ENCODE measurements at places on chromosomes 12 and 14. TPM values are rescaled to one million over a fixed set of nuclear protein-coding genes. Genes with fewer than 3 reads are reported as not detected.

DNA sequence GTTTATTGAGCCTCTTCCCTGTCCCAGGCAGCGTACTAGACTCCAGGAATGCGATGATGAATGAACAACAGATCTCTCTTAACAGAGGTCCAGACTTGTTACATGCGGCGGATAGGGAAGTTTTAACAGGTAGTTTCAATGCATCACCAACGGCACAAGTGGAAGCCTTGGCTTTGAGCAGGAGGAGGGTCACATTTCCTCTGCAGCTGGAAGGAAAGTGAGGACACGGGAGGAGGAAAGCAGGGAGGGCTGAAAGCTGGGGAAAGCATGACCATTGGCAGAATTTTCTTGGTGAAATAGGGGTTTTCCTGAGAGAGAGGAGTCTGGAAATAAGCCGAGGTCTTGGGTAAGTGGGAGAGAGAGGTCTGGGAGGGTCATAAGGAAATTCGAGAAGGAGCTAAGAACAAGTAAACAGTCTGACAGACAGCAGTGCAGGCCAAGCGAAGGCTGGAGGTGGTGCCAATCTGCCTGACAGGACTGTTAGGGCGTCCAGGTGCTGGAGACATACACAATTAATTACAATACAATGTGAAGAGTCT lies 15.4 kb downstream of the BHLHE41 start:
- no peaks in the 10 kb centered on the region for H3K4me1 ChIP-seq
- peak; percentile 79 for DNase-seq
- no peak overlapping the region for H3K4me3 ChIP-seq
- H3K27me3 ChIP-seq, result no peaks in the 10 kb centered on the region
- H3K27ac ChIP-seq, result peak overlapping the region; percentile 23

The ACSM4 gene
- total RNA-seq, result not detected

DNA sequence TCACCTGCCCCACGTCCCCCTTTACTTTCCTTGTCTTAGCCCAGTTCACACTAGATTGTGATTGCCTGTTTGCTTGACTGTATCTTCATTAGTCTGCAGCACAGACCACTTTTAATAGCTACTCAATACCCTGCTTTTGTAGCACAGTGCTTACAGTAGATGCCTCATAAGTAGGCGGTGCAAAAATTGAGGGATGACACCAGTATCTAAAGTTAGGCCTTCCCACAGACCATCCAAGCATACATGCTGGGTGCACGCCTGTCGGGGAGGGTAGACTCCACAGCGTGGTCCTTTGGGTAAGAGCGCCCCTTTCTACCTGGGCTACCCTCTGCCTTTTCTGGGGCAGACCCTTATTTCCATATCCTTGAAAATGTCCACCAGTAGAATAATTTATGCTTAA lies 140.8 kb downstream of the GCH1 start:
- DNase-seq, result no peak
- H3K4me1 ChIP-seq, result no peaks in the 10 kb centered on the region
- no peak overlapping the region for H3K4me3 ChIP-seq
- peaks cover 81% of the 10 kb centered on the region for H3K36me3 ChIP-seq
- H3K27ac ChIP-seq, result no peak overlapping the region

DNA sequence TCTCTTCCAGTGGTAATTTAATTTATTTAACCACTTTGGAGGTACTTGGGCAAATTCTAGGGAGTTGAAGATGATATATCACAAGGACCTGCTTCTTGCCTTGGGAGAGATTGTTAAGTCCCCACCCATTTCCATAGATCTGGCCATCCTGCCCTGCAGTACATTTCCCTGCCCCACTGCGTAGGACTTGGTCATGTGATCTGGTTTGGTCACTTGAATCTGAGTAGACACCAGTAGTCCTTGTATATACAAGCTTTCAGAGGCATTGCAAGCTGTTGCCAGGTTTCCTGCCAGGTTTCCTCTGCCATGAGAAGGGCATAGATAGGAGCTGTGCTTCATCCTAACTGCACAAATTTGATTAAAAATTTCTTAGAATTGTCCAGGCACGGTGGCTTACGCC lies 200.0 kb downstream of the ADAMTS20 start:
- no peak overlapping the region for H3K4me3 ChIP-seq
- no peak overlapping the region for H3K27ac ChIP-seq
- no peaks in the 10 kb centered on the region for H3K4me1 ChIP-seq
- no peak for DNase-seq

GRCh38 chr12:21801522-21802288 lies 27.2 kb upstream of the KCNJ8 start:
- DNase-seq, result no peak
- H3K36me3 ChIP-seq, result no peaks in the 10 kb centered on the region
- H3K27ac ChIP-seq, result no peak overlapping the region
- no peaks in the 10 kb centered on the region for H3K27me3 ChIP-seq
- H3K4me1 ChIP-seq, result no peaks in the 10 kb centered on the region

GRCh38 chr14:105070760-105071137 lies 5.5 kb upstream of the GPR132 start:
- no peaks in the 10 kb centered on the region for H3K36me3 ChIP-seq
- peaks cover 6% of the 10 kb centered on the region for H3K4me1 ChIP-seq
- H3K27me3 ChIP-seq, result peaks cover 17% of the 10 kb centered on the region
- no peak for DNase-seq

DNA sequence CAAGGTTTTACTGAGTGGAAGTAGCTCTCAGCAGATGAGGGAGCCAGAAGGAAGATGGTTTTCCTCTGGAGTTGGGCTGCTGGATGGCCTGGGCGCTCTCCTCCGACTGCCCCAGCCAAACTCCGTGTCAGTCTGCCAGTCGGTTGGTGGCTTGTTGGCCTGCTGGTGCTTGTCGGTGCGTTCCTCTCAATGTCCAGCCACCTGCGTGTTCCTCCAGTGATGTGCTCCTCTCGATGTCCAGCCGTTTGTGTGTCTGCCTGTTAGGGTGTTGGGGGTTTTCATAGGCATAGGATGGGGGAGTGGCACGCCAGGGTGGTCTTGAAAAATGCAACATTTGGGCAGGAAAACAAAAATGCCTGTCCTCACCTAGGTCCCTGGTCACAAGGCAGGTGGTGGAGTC lies 37.0 kb upstream of the LDHB start:
- no peaks in the 10 kb centered on the region for H3K27me3 ChIP-seq
- no peak for DNase-seq
- H3K27ac ChIP-seq, result no peak overlapping the region

The ALDH1L2 gene
- total RNA-seq, result 4.6 TPM

GRCh38 chr12:41536813-41537490 lies 348.8 kb downstream of the PDZRN4 start:
- no peaks in the 10 kb centered on the region for H3K4me1 ChIP-seq
- H3K27ac ChIP-seq, result no peak overlapping the region
- H3K4me3 ChIP-seq, result no peak overlapping the region
- DNase-seq, result no peak

The ADAM21 gene
- not detected for total RNA-seq

The PTPN21 gene
- total RNA-seq, result 15.3 TPM

DNA sequence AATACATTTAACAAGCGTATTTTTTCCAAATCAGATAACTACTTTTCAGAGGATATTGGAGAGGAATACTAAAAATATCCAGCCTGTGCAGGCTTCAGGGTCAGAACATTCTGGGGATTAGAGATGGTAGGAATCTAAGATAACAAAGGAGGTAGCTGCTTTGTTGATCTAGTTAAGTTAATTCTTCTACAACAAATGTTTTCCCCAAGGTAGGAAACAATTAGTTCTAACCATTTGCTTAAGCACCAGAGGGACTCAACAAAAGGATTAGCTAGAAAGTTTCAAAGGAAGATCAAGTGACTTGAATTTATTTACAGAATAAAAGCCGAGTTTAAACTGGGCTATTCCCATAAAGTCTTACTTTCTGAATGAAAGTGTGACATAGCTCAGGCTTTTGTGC lies 524.2 kb downstream of the TMTC2 start:
- no peak for DNase-seq
- H3K27ac ChIP-seq, result no peak overlapping the region
- H3K36me3 ChIP-seq, result no peaks in the 10 kb centered on the region
- no peaks in the 10 kb centered on the region for H3K4me1 ChIP-seq
- H3K27me3 ChIP-seq, result no peaks in the 10 kb centered on the region
- H3K4me3 ChIP-seq, result no peak overlapping the region

DNA sequence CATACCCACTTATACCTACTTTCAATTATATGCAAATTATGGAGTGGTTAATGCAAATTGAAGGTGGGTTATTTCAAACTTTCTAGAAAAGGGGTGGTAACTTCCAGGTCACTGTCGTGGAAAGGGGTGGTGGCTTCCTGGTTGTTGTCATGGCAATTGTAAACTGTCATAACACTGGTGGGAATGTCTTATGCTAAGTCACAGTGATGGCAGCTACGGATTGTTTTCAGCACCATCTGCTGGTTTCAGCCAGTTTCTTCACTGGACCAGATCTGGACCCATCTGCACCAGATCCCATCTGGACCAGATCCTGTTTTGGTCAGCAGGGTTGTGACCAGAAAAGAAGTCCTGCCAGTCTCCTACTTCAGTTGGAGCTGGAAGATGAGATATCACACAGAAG lies 1469.3 kb downstream of the AACS start:
- no peaks in the 10 kb centered on the region for H3K27me3 ChIP-seq
- DNase-seq, result no peak
- H3K27ac ChIP-seq, result no peak overlapping the region
- no peaks in the 10 kb centered on the region for H3K4me1 ChIP-seq

- no peak for DNase-seq
- H3K27me3 ChIP-seq, result no peaks in the 10 kb centered on the region
- no peak overlapping the region for H3K4me3 ChIP-seq
Measured at GRCh38 chr12:92938018-92938417, 8.9 kb upstream of the EEA1 start.

DNA sequence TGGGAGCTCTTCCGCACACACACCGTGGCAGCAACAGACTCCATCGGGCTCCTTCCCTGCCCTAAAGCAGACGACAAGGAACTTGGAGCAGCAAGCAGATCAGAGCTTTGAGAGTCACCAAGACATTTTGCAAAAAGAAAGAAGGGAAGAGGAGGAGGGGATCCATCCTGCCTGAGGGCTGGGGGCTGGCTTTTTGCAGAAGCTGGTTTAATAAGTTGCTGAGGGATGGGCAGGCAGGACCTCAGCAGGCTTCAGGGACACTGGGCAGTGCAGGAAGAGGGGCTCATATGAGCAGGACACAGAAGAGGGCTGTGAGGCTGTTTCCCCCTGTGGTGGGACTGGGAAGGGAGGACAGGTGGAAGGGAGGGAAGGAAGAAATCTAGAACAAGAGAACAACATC lies 133.4 kb upstream of the GSC start:
- no peaks in the 10 kb centered on the region for H3K4me1 ChIP-seq
- H3K36me3 ChIP-seq, result no peaks in the 10 kb centered on the region
- H3K27me3 ChIP-seq, result no peaks in the 10 kb centered on the region
- no peak overlapping the region for H3K27ac ChIP-seq
- H3K4me3 ChIP-seq, result no peak overlapping the region
- peak; percentile 34 for DNase-seq

The GDF3 gene
- total RNA-seq, result not detected

GRCh38 chr12:7834701-7835100 lies 38.0 kb downstream of the SLC2A14 start:
- no peaks in the 10 kb centered on the region for H3K27me3 ChIP-seq
- H3K4me3 ChIP-seq, result no peak overlapping the region
- no peaks in the 10 kb centered on the region for H3K36me3 ChIP-seq
- no peaks in the 10 kb centered on the region for H3K4me1 ChIP-seq

DNA sequence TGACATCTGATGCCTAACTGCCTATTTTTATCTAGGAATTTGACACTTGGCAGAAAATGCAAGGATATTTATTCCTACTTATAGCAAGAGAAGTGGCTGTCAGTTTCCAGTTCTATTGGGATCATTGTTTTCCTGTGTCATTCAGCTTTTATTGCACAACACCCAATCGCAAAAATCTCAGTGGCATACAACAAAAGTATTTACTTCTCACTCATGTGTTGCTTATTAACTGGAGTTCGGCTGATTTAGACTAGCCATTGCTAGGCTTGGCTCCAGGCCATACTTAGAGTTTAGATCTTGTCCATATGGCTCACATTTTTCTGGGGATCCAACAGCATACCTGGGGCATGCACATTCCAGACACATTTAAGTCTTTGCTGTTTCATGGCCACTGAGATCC lies 218.6 kb upstream of the SYT1 start:
- no peak overlapping the region for H3K4me3 ChIP-seq
- no peaks in the 10 kb centered on the region for H3K36me3 ChIP-seq
- no peak for DNase-seq

The C1RL gene
- total RNA-seq, result 82.6 TPM

The NEUROD4 gene
- total RNA-seq, result not detected

The FAR2 gene
- total RNA-seq, result 11.1 TPM

The COL2A1 gene
- not detected for total RNA-seq

- no peak overlapping the region for H3K27ac ChIP-seq
- no peaks in the 10 kb centered on the region for H3K36me3 ChIP-seq
- H3K4me3 ChIP-seq, result no peak overlapping the region
- no peak for DNase-seq
Measured at GRCh38 chr12:10048526-10048925, 18.0 kb downstream of the CLEC9A start.

The IFI27 gene
- total RNA-seq, result 25.2 TPM

DNA sequence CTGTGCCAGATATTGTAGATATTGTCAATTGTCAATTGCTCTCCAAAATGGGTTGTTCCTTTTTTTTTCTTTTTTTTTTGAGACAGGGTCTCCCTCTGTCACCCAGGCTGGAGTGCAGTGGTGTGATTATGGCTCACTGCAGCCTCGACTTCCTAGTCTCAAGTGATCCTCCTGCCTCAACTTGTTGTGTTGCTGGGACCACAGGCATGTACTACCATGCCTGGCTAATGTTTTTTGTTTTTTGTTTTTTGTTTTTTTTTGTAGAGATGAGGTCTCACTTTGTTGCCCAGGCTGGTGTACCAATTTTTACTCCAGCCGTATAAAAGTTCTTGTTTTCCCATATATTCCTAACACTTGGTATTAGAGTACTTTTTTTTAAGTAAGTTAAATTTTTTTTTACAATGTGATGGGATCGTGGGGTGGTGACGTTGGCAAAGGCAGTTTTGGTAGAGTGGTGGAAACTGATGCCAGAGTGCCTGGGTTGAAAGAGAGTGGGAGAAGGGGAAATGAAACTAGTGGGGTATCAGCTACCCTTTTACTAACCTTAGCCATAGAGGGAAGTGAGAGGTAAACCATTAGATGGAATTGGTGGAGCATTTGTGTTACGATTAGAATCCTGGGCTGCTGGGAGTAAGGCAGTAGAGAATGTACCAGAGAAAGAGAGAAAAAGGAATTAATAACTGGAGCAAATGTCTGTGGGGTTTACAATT lies 33.0 kb upstream of the CFAP54 start:
- H3K27ac ChIP-seq, result no peak overlapping the region
- H3K4me3 ChIP-seq, result no peak overlapping the region
- H3K36me3 ChIP-seq, result no peaks in the 10 kb centered on the region
- H3K27me3 ChIP-seq, result no peaks in the 10 kb centered on the region
- DNase-seq, result no peak

Data from sigmoid colon (tissue), 7 donors.